Stimulated activated CD8-positive, alpha-beta memory T cell treated with anti-CD3 and anti-CD28 coated beads, Interleukin-7, amount 100 ng/mL, for 1 hour (primary cell): ENCODE measurements at places on chromosomes 1 and 21.

DNA sequence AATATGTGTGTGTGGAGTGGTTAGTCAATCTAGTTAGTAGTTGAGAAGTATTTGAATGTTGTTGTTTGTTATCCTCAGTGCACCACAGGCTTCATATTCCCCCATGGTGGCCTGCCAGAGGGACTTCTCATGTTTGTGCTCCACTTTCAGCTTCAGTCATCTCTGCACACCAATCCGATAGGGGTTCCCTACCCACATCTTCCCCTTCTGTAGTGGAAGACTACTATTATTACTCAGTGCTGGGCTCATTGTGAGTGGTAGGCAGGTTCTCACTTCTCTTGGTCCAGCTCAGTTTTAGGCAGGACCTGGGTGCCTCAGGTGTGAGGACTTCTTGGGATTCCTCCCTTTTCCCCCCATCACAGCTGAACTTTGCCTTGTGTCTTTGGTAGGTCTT lies 14.2 kb downstream of the MT1HL1 start:
- DNase-seq = no peak

DNA sequence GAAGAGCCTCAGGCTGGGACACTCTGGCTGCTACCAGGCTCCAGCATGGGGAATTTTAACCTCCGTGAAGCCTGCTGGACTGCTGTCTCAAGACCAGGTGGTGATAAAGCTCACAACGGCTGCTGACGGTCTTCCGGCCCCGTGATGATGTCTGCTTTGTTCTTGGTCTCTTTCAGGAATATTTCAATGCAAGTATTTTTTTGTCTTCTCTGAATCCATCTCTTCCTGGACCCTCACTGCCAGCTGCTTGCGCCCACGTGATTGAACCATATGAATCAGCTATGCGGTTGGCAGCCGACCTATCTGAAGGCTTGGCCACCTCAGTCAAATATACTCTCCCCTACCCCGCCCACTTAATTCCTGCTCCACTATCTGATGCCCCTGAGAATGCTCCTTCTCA lies 14.6 kb upstream of the SLC6A17 start:
- no peak for DNase-seq

- peak; percentile 84 for DNase-seq
These were observed at the start of gene IL20 for GRCh38 chr1:206864939-206865671. Gene IL20 (plus strand): TSS chr1:206865623. CDS start chr1:206865853, 230 bp downstream.

GRCh38 chr1:9749361-9749760 lies 74.4 kb downstream of the CLSTN1 start:
- DNase-seq = no peak

DNA sequence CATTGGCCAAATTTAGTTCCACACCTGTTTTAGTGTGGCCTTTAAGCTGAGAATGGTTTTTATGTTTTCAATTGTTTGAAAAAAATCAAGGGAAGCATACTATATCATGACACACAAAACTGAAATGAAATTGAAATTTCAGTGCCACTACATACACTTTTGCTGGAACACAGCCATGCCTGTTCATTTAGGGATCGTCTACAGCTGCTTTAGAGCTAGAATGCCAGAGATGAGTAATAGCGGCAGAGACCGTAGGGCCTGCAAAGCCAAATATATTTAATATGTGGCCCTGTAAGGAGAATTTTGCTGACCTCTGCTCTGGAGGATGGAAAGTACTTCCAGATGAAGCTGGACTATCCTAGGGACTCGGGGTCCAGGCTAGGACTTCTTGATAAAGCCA lies 62.5 kb upstream of the LYST start:
- no peak for DNase-seq

DNA sequence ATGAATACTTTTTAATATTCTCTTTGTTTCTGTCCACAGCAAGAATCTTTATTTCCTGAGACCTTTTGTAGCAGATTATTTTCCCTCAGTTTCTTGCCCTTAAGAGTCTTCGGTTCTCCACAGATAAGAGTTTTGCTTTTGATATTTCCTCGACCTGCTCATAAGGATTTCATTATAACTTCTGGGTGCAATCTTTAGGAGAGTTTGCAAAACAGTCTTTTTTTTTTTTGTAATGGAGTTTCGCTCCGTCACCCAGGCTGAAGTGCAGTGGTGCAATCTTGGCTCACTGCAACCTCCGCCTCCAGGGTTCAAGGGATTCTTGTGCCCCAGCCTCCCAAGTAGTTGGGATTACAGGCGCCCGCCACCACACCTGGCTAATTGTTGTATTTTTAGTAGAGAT lies 10.1 kb upstream of the UBE4B start:
- DNase-seq = no peak

DNA sequence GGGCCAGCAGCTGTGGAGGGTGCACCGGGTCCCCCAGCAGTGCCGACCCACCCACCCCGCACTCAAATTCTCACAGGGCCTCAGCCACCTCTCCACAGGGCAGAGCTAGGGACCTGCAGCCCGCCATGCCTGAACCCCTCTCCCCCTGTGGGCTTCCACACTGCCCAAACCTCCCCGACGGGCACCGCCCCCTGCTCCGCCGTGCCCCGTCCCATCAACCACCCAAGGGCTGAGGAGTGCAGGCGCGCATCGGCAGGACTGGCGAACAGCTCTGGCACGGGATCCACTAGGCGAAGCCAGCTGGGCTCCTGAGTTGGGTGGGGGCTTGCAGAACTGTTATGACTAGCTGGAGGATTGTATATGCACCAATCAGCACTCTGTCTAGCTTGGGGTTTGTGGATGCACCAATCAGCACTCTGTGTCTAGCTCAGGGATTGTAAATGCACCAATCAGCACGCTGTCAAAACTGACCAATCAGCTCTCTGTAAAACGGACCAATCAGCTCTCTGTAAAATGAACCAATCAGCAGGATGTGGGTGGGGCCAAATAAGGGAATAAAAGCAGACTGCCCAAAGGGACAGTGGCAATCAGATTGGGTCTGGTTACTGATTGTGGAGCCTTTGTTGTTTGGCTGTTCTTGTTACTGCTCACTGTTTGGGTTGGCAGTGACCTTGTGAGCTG lies 12.4 kb upstream of the RCAN3 start:
- no peak for DNase-seq

- no peak for DNase-seq
These were observed 10.5 kb downstream of the PCSK9 start for GRCh38 chr1:55049914-55050278.

- no peak for DNase-seq
These were observed 11.0 kb downstream of the UBL4B start for GRCh38 chr1:110123224-110123623.

- DNase-seq = no peak
These were observed 35.6 kb downstream of the PRPF38A start for GRCh38 chr1:52439976-52440375.

- no peak for DNase-seq
These were observed 233.8 kb upstream of the TMEM51 start for GRCh38 chr1:14919751-14920150.

GRCh38 chr1:15948595-15949452 lies 27.1 kb downstream of the ZBTB17 start:
- no peak for DNase-seq

- no peak for DNase-seq
These were observed 7.7 kb downstream of the GALNT2 start for GRCh38 chr1:230074762-230075161.

- no peak for DNase-seq
These were observed 214.1 kb downstream of the AJAP1 start for GRCh38 chr1:4868521-4868920.

DNA sequence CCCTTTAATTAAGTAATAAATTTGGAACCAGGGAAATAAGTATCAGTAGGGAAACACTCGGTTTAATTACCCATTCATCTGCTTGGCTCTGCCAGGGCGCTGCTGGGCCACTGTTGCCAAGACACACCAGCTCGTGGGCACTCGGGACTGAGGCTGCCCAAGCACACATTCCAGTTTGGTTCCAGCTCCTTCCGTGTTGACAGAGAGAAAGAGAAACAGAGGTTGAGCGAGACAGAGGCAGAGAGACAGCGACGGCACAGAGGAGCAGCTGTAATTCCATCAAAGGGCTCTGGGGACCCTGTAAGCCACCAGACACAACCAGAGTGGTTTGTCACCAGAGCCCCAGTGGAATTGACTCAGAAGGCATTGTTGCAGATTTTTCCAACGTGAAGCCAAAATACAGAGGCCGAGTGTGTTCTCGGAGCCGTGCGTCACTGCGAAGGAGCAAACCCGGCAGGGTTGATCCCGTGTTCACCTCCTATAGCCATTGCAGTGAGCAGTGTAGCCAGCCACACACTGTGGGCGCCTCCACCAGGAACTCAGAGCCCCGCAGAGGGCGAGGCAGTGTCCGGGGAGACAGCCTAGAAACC lies 33.5 kb downstream of the SYF2 start:
- no peak for DNase-seq

DNA sequence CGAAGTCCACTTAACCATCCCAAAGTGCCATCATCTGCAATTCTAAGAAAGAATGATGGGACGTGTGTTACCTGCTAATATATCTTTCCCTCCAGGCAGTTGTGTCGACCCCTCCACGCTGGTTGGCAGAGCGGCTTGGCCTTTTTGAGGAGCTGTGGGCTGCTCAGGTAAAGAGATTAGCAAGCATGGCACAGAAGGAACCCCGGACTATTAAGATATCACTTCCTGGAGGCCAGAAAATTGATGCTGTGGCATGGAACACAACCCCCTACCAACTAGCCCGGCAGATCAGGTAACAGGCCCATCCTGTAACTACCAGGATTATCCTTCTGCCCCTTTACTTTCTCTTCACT lies 520 bp downstream of the TARS2 start:
- no peak for DNase-seq

DNA sequence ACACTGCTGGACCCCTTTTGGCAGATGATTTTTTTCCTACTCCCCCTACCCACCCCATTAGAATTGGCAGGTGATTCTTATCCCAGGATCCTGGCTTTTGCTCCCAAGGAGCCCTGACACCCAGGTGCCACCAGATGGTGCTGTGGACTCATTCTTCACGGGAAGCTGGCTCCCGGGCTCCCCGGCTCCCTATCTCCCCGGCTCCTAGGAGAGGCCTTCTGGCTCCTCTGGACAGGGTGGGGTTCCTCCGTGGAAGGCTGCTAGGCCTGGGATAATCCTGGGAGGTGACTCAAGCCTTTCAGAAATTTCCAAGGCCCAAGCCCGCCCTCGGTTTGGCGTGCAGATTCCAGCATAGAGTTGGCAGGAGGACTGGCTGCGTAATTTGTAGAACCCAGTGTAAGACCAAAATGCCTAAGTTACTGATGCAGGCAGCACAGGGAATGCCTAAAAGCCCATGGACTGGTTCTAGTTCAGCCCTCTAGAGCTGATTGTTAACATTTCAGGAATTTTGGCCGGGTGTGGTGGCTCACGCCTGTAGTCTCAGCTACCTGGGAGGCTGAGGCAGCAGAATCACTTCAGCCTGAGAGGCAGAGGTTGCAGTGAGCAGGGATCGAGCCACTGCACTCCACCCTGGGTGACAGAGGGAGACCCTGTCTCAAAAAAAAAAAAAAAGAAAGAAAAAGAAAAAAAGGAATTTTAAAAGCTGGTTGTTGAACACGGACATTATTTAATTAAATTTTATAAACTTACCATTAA lies 6.8 kb upstream of the BSDC1 start:
- peak; percentile 8 for DNase-seq
